Stimulated activated CD4-positive, alpha-beta T cell treated with anti-CD3 and anti-CD28 coated beads, Interleukin-4, amount 100 ng/mL, for 1 hour (primary cell): ENCODE measurements at places on chromosomes 3 and 15.

DNA sequence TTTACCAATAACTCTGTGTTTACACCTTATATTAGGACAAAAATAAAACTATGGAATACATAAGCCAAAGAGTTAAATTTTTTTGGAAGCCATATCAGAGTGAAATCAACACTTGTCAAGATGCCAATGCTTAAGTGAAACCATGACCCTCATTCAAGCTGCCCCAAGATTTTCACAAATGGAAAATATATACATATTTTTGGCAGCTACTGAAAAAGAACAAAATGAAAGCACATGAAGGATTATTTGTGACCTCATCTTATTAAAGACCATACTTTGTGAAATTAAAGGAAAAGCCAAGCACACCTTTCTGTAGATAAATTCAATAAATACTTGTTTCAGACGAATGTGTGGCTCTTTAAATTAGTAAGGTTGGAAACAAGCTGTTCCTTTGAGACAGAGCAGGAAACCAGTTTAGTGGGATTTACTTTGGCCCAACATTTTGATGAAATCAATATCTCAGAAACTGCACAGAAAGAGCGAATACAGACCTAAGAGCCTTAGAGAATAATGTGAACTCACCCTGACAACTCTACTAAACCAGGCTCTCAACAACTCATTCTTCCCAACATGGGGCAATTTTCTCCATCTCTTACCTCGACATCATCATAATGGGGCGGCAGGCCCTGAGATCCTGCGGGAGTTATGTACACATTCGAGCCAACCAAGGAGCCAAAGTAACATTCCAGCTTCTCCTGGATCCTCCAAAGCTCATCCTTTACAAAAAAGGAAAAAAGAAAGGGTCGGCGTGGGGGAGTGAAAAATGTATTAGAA is 11.1 kb downstream of the RIOX2 start:
- DNase-seq: no peak

GRCh38 chr15:68214838-68215254 is 9.7 kb upstream of the CALML4 start:
- DNase-seq: no peak

DNA sequence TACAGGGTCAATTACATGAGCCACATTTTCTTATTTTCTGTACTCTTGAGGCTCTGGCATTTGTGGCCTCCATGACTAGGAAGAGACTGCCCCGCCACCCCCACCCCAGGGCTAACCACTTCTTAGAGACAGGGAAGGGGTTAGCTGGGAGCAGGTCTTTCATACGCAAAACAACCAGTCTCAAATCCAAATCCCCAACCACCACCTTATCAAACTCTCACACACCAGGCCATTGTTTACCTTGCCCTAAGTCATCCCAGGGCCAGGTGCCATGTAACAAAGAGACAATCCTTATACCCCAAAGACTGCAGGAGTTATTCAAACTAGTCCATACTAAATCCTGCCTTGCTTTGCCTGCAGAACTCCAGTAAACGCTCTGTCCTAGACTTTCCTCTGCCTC is 77.8 kb downstream of the B3GNT5 start:
- no peak for DNase-seq

GRCh38 chr15:61748529-61748928 is 311.7 kb downstream of the VPS13C start:
- no peak for DNase-seq

DNA sequence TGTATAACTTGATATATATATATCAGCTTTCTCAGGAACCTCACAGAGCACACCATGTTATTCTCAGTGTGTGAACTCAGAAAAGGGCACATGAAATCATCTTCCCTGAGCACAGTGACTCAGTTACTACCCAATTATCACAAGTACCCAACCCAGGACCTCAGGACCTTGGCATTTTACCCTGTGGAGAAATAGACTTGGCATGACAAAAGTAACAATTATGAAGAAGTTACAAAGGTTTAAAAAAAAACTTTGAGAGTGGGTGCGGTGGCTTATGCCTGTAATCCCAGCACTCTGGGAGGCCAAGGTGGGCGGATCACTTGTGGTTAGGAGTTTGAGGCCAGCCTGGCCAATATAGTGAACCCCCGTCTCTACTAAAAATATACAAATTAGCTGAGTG is 52.4 kb downstream of the ONECUT1 start:
- no peak for DNase-seq

DNA sequence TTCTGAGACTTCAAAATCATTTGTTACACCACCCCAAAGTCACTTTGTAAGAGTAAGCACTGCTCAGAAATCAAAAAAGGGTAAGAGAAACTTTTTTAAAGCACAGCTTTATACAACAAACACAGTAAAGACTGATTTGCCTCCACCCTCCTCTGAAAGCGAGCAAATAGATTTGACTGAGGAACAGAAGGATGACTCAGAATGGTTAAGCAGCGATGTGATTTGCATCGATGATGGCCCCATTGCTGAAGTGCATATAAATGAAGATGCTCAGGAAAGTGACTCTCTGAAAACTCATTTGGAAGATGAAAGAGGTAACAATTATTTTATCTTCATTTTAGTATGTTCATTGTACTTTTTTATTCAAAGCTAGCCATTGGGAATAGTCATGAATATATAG is 32.6 kb downstream of the BLM start:
- no peak for DNase-seq

GRCh38 chr3:169295912-169296570 is 367.5 kb downstream of the MECOM start:
- no peak for DNase-seq

GRCh38 chr3:18853269-18853668 is 295.0 kb upstream of the KCNH8 start:
- no peak for DNase-seq

- no peak for DNase-seq
Observed at GRCh38 chr3:52468336-52468735, 12.9 kb downstream of the NISCH start.
